ENCODE measurements at places on chromosomes 16 and 17.

GRCh38 chr16:88672776-88673175 is 9.9 kb upstream of the MVD start:
- DNase-seq, result peak; percentile 60

- DNase-seq, result no peak
These were observed 97.1 kb downstream of the KCNJ2 start for GRCh38 chr17:70266394-70266793.

DNA sequence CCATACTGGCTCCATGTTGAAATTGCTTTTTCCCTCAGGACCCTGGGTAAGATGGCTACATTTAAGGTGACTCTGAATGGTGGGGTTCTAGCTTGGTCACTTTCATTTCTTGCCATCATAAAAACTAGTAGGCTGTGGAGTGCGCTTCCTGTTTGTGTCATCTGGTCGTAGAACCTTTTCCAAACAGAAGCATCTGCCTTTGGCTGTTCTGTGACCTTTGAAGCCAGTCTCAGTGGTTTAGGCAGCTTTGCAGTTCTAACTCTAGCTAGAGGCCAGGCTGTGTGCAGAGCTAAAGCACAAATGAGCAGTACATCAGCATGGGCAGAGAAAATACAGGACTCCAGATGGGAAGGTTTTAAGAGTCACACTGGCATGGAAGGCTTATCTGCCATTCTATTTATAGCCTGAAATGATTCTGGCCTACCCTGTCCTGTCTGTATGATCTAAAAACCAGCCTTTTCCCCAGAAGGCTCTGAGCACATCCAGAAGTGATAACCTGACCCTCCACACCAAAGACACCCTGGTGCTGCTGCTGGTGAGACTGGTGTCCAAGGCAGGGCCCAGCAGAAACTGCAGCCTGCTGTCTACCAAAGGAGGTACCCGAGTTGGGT is 8.6 kb downstream of the ESRP2 start:
- DNase-seq, result no peak

GRCh38 chr17:77145224-77145611 is 4.4 kb downstream of the SEC14L1 start:
- DNase-seq, result no peak

DNA sequence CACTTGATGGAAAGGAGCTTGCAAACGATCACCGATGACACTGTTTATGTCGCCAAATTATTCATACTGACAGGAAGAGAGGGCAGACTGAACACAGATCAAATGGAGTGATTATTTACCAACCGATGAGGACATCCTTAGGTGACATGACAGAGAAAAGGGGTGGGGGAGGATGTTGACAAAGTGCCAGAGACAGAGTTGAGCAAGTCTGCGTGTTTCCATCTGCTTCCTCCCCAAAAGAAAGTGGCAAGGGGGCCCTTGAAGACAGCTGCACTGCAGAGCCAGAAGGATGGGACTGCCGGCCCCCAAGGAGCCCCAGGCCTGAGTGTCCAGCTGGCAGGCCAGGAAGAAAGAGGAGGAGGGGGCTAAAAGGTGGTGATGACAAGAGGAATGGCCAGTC is 191.0 kb upstream of the RPL38 start:
- no peak for DNase-seq

DNA sequence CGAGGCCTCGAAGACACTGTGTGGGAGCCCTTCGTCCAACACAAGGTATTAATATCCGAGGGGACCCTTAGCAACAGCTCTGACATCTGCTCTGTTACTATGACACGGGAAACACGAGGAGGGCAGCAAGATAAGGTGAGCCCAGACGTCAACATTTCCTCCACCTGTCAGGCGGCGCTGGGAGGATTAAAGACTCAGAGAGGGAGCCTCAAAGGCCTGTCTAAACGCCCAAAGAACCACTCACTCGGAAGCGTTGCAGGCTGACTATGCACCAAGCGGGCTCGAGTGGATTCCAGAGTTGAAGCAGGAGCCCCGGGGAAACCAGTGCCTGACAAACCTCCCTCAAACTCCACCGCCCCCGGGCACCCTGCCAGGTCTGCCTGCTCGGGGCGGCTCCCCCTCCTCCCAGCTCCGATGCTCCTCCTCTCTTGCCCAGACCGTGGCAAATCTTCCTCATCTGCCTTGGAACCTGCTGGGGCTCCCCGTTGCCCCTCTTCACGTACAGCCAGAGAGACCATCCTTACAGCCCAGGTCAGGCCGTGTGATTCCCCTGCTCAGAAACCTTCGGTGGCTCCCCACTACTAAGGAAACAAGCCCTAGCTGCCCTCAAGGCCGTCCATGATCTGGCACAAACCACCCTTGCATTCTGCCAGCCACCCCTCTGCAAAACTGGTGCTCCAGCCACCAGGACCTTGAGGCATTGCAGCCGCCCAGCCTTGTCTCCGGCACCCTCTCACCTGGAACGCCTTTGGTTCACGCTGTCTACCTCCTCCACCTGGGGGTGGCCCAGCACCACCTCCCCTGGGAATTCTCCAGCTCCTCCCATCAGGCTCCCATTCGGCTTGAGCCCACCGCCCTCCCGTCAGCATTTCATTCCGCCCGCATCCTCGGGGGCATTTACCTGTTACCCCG is 16.2 kb downstream of the RPH3AL start:
- DNase-seq, result no peak

- no peak for DNase-seq
These were observed 6.5 kb upstream of the ATXN7L3 start for GRCh38 chr17:44205962-44206824.

DNA sequence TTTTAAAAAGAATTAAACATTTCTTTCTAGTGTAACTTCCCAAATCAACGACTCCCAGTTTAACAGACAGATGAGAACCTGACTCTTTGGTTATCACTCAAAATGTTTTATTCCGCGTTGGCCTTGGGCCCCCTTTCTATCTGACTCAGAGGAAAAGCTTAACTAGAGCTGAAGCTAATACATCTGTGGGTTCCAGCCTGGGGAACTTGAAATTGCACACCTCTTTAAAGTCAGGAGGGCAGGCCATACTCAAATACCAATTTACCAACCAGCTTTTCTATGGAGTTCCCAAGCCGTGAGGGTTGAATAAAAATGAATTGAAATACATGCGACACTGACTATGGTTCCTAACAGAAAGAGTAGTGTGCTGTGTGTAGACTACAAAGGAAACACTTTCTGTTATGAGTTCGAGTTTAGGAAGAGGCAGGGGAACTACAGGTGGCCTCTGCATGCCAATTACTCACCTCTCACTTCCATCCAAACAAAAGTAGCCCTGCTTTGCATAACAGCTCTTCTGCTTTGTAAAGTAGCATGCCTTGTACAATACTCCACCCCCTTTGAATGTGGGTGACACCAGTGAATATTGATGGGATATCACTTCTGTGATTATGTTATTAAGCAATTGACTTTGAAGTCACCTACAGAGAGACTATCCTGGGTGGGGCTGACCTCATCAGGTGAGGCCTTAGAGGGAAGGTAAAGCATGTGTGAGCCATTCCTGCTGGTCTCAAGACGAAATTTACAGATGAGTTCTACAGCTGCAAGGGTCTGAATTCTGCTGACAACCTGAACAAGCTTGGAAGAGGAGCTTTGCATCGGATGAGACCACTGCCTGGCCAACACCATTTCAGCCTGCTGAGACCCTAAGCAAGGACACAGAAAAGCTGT is 92.1 kb downstream of the WDR59 start:
- DNase-seq, result no peak

DNA sequence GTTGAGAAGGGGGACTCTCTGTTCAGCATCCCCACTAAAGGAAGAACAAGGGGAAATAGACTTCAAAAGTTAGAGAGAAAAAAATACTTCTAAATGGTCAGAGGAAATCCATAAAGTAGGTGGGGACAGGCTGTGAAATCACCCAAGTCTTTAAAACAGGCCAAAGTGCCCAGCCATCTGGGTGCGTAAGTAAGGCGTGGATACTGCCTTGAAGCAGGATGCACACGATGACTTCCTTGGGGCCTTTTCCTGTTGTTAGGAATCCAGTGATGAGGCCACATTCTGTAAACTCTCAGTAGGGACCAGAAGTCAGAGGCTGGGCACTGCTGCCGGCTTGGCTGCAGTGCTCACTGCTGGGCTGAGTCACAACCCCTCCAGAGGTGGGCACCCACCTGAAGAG is 9.2 kb downstream of the AXIN2 start:
- DNase-seq, result no peak

GRCh38 chr16:11151156-11151884 is 104.7 kb downstream of the SOCS1 start:
- no peak for DNase-seq

GRCh38 chr16:1184156-1184868 is 31.4 kb downstream of the CACNA1H start:
- DNase-seq, result no peak

- no peak for DNase-seq
These were observed 7.4 kb upstream of the CACNA1H start for GRCh38 chr16:1145383-1146100.
